ENCODE measurements at places on chromosomes 3 and 15.
A peak's percentile ranks its signal among the peaks of the same experiment; 100 is the strongest.

DNA sequence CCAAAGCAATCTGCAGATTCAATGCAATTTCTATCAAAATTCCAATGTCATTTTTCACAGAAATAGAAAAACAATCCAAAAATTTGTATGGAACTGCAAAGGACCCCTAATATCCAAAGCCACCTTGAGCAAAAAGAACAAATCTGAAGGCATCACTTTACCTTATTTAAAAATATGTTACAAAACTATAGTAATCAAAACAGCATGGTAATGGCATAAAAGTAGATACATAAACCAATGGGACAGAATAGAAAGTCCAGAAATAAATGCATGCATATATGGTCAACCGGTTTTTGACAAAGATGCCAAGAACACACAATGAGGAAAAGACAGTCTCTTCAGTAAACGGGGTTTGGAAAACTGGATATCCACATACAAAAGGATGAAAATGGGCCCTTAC is 39.4 kb upstream of the PPARG start:
- DNase-seq = no peak

- no peak for DNase-seq
Observed at GRCh38 chr3:170128977-170129431, 52.5 kb downstream of the PHC3 start.

GRCh38 chr15:58952751-58953150 is 19.3 kb upstream of the SLTM start:
- no peak for DNase-seq

- DNase-seq = peak; percentile 73
Observed at GRCh38 chr3:14823393-14823792, 4.6 kb downstream of the FGD5 start.

DNA sequence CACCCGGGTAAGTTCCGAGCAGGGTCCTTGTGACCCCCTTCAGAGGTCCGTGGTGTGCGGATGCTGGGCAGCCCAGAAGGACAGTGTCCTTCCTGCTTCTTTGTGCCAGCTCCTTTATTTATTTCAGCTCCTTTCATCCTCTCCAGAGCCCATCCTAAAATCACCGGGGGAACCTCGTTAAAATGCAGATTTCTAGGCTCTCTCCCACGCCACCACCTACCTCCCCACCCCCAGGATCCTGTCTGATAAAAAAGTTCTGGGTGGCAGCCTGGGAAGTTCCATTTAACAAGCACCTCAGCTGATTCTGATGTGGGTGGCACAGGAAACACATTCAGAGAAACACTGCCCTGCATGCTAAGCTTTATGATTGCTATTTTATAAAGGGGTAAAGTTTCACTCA is 12.5 kb upstream of the IGF1R start:
- no peak for DNase-seq

DNA sequence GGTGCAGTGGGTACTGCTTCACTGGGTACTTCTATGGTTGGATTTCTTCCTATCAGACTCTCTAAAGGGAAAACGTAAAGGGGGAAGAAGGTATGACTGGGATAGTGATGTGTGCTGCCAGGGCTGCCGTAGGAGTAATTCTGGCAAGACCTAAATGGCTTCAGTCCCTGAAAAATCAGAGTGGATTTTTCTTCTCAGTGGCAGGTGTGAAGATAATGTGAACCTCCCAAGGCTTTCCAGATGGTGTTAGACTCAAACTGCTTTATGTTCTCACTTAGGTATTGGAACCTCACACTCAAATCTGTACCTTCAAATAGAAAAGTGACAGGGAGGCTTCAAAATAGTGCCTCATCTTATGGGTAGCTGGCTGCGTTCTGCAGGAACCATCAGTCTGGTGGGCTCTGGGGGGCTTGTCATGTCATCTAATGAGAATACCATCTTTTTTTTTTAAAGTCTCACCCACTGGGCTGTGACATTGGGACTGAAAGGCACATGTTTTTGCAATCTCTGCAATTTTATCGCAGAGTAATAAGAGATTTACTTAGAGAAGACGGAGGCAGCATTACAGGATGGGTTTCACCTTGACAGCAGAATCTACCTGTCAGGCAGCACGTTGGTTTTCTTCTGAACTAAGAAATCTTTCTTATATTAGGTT is 28.5 kb downstream of the MINDY4B start:
- DNase-seq = no peak

DNA sequence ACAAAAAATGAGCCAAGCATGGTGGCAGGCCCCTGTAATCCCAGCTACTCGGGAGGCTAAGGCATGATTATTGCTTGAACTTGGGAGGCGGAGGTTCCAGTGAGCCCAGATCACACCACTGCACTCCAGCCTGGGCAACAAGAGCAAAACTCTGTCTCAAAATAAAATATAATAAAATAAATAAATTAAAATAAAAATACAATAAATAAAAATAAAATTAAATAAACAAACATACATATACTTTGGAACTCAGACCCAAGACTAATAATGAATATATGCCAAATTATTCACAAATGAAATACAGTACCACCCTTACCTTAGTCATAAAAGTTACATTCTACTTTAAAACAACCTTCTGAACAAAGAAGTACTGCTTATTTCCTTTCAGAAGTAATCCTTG is 81.8 kb downstream of the SCAPER start:
- DNase-seq = no peak

GRCh38 chr3:18389108-18389733 is 35.9 kb downstream of the SATB1 start:
- peak; percentile 14 for DNase-seq

GRCh38 chr3:180036092-180036670 is 556 bp downstream of the PEX5L start:
- no peak for DNase-seq

DNA sequence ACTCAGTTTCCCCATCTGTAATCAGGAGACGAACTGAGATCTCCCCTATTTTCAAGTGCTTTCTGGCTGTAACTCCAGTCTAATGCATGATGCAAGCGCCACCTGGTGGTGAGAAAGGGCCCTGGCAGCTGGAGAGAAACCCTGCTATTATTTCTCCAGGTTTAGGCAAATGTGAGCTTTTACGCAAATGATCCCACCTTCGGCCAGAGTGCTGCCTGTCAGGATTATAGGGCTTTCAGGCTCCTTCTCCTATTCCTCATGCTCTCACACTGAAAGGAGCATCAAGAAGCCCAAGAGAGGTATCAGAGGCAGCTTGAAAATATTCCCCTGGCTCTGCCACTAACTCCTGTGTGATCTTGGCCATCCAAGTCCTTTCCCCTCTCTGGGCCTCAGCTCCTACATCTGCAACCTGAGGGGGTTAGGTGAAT is 93.9 kb upstream of the RASGRF1 start:
- peak; percentile 57 for DNase-seq

GRCh38 chr3:171005648-171006047 is 20.9 kb downstream of the SLC2A2 start:
- no peak for DNase-seq

DNA sequence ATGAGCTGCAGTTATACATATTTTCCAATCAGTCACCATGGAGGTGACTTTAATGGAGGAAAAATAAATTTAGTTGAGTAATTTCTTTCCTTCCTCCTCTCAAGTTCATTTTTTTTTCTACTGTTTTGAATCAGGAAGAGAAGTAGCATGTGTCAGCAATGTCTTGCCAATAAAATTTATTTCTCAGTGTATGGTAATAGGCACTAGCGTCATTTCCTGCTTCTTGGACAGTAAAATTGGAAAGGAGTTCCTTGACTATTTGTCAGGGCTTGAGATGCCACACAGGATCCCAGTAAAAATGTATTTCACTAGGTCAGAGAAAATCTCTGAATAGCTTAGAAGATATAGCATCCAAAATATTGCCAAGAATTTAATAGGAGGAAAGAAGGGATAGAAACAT is 605.9 kb downstream of the ROBO1 start:
- no peak for DNase-seq

GRCh38 chr15:78650022-78650421 is 9.0 kb upstream of the CHRNB4 start:
- no peak for DNase-seq

GRCh38 chr3:67854663-67855062 is 200.3 kb upstream of the SUCLG2 start:
- DNase-seq = no peak

DNA sequence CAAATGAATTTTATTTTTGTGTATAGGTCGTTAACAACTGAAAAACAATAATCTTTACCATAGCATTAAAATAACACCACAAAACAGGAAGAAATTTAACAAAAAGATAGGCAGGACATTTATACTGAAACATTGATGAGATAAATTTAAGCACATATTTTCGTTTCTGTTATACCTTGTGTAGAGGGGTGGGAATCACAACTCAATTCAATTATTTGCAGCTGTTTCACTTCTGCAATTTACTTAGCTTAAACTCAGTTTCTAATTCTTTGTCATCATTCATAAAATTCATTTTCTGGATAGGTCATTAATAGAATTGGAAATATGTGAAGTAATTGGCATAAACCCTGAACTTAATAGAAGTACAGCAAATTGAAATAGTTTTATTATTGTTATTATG is 42.3 kb downstream of the TP63 start:
- no peak for DNase-seq

GRCh38 chr15:64456634-64457108 is 3.7 kb upstream of the ZNF609 start:
- no peak for DNase-seq

DNA sequence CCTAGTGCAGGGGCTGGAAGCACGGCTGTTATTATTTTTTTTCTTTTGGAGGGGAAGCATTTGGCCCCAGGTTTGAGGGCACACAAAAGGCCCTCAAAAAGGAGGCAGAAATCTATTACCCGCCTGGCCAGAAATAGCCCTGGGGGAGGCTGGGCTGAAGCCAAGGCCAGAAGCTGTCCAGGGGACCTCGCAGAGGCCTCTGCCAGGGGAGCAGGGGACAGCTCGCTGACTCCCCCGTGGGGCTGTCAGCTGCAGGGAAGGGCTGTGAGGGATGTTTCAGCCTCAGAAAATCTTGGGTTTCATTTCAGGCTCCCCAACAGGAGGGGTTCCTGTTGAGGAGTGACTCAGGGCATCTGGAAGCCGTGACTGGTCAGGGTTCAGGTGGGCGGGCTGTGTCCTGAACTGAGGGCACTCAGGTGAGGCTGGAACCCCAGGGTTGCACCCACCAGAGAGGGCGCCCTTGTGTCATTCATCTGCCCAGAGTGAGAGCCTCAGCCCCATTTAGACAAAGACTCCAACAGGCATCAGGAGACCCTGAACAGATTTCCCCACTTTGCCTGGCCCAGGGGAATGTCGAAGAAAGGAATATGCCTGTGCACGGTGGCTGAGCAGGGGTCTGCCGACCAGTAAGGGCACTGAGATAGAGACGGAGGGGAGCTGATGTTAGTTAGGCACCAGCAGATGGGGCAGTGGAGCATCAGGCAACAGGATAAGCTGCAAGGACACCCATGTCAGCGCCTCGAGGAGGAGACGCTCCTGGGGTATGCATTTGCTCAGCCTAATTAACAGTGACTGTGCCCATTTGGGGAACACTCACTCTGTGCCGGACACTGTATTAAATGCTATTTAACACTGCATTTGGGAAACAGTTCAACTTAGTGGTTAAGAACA is 43.5 kb upstream of the SLC6A11 start:
- DNase-seq = no peak

DNA sequence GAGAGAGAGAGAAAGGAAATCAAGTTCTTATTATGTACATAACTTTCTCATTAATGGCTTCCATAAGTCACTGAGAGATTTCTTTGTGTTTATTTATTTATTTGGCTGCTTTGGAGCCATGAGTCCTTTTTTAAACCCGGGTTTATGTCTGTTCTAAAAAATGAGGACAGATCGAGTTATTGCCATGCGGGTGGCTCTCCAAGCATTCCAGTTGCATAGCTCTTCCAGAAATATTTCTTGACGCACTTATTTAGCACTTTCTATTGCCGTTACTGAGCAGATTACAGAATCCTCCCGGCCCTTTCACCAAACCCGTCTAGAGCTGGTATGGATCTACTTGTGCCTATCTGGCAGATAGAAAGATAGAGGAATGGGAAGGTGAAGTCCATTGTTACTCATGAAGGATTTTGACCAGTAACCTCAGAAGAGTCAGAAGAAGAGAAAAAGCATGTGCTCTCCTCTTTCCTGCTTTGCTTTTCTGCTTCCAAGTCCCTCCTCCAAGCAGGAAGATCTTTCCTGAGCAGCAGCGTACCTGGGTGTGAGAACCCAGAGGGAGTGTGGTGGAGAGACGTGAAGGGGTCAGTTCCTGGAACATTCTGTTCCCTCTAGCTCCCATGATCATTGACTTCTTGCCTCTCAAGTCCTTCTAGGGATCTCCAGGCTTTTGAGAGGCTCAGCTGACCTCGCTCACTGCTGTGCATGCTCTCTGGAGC is 112.8 kb downstream of the LPP start:
- DNase-seq = no peak

DNA sequence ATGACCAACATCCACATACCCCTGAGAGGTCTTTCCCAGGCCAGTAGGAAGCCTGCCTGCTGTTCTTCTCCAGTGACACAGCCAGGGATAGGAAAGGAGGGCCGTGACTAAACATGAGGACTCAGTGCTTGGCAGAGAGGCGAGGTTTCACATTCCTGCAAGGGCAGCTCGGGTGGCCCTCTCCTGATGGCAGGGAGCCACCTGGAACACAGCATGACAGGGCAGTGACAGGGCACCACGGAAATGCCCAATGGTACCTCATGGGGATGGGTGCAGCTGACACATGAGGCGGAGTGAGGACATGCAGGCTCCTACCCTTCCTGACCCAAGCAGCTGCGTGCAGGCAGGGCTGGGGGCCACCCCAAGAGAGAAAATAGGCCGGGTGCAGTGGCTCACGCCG is 7.4 kb upstream of the TGM5 start:
- no peak for DNase-seq

DNA sequence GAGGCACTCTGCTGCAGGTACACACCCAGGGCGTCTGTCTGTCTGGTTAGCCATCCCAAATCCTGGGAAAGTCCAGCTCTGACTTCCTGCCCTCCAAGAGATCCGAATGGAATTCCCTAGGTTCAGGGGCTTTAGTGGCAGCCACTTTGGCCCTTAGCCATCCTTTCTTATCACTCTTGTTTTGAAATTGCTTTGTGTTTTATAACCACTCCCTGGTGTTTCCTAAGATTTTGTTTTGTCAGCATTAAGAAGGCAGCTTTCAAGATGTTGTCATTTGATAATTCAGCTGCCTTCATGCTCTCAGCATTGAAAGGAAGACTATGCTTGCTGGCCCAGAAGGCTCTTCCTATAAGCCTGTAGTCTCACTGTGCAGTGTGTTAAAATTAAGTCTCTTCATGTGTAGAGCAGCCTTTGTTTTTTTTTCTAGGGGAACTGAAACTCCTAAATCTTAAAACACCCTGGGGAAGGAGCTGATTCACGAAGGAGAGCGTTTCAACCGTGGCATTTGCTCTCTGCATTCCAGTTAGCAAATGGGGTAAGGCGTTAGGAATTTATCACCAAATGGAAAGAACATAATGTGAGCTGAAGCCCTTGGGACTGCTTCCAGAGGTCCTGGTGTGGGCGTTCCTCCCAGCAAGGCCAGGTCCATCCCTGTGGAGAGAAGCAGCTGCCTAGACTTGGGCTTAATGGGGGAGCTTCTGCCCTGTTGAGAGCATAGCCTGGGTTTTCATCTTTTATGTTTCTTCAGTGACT is 14.2 kb upstream of the CLEC3B start:
- peak; percentile 25 for DNase-seq

Measured in CD14-positive monocyte (primary cell).